ENCODE measurements at places on chromosomes 4 and X. TPM values are rescaled to one million over a fixed set of nuclear protein-coding genes. Genes with fewer than 3 reads are reported as not detected.

SCML1 gene
- 30.1 TPM for total RNA-seq

ARAP2 gene
- total RNA-seq: 46.3 TPM

GAGE12G gene
- not detected for total RNA-seq

FAT4 gene
- 0.03 TPM for total RNA-seq

DNA sequence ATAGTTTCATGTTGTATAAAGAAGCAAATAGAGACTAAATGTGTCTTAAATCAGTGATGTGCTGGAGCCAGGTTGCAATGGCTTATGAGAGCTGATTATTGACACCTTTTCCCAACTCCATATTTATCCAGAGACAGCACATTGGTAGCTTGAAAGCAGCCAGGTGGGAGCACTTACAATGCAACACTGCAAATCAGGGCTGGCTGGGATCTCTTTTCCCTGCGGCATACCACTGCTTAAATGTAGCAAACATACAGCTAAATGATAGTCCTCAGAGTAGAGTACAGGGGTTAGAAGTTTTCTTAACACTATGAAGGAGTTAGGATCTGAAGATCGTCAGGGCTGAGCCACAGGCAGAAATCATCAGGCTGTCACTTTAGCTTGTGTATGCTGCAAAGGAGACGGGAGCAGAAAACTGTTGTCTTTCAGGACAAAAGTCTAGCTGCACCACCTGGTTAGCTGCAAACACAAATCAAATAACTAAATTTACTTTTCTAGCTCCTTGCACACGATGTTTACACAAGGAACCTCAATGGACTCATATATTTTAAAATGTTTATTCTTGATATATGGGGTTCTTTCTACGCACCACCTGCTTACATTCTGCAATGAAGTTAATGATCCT is 527.3 kb downstream of the TLL1 start:
- H3K4me3 ChIP-seq: no peak overlapping the region
- no peaks in the 10 kb centered on the region for H3K27me3 ChIP-seq
- H3K36me3 ChIP-seq: no peaks in the 10 kb centered on the region

GRCh38 chrX:39859991-39860861 is 237.5 kb downstream of the BCOR start:
- no peaks in the 10 kb centered on the region for H3K36me3 ChIP-seq
- H3K27ac ChIP-seq: peak overlapping the region; percentile 71
- H3K4me1 ChIP-seq: peaks cover 26% of the 10 kb centered on the region
- peak; percentile 39 for DNase-seq

GRCh38 chr4:110344165-110344564 is 131.8 kb upstream of the ENPEP start:
- no peaks in the 10 kb centered on the region for H3K4me1 ChIP-seq
- peaks cover 6% of the 10 kb centered on the region for H3K36me3 ChIP-seq
- no peak for DNase-seq
- H3K27me3 ChIP-seq: peaks cover 16% of the 10 kb centered on the region

DNA sequence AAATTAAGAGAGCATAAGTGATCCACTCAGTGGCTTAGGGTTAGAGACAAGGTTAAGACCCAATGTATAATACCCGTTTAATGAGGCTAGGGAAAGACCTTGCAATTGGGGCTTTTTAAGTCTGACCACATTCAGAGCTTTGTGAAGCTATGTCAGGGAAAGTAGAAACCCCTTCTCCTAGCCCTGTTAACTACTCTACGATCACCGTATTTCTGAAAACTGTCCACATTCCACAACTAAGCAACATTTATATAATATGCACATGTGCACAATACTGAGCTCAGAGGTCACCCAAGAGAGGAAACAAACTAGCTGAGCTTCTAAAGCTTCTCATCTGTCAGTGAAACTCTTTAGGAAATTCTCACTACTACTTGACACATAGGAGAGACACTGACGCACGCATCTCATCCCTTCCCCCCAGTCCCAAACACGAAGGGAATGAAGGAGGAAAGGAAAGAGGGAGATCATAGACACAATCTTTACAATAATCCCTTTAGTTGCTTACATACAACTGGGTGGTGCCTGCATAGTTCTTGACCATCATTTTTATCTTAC is 56.2 kb downstream of the METTL14 start:
- no peaks in the 10 kb centered on the region for H3K4me1 ChIP-seq
- no peak for DNase-seq
- no peaks in the 10 kb centered on the region for H3K27me3 ChIP-seq
- H3K27ac ChIP-seq: no peak overlapping the region
- peaks cover 71% of the 10 kb centered on the region for H3K36me3 ChIP-seq
- H3K4me3 ChIP-seq: no peak overlapping the region

GRCh38 chr4:6470502-6471306 is 1.7 kb downstream of the PPP2R2C start:
- peaks cover 3% of the 10 kb centered on the region for H3K4me1 ChIP-seq
- peak overlapping the region; percentile 48 for H3K4me3 ChIP-seq
- peaks cover 47% of the 10 kb centered on the region for H3K27me3 ChIP-seq
- no peak overlapping the region for H3K27ac ChIP-seq

- peaks cover 4% of the 10 kb centered on the region for H3K27me3 ChIP-seq
- DNase-seq: no peak
- no peaks in the 10 kb centered on the region for H3K36me3 ChIP-seq
- no peak overlapping the region for H3K27ac ChIP-seq
- no peaks in the 10 kb centered on the region for H3K4me1 ChIP-seq
These were observed 86.3 kb downstream of the COL25A1 start for GRCh38 chr4:109216085-109216696.

DNA sequence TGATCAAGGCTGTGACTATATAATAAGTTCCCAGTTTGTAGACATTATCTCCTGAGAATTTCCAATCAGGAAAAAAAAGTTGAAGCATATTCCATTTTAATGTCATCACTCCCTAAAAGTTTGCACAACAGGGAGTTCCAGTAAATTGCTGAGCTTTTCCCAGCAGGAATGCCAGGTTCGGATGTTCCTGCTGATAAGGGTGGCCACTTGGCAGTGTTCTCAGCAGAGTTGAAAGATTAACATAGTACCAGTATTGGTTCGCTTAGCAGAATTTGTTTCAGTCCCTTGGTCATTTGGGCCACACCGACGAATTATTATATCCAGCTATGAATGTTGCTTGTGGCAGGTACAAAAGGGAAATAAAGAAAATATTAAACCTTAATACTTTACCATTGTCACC is 5.2 kb upstream of the CXCL2 start:
- H3K27me3 ChIP-seq: peaks cover 30% of the 10 kb centered on the region
- no peak for DNase-seq
- no peaks in the 10 kb centered on the region for H3K36me3 ChIP-seq
- H3K4me3 ChIP-seq: no peak overlapping the region
- H3K27ac ChIP-seq: no peak overlapping the region

DNA sequence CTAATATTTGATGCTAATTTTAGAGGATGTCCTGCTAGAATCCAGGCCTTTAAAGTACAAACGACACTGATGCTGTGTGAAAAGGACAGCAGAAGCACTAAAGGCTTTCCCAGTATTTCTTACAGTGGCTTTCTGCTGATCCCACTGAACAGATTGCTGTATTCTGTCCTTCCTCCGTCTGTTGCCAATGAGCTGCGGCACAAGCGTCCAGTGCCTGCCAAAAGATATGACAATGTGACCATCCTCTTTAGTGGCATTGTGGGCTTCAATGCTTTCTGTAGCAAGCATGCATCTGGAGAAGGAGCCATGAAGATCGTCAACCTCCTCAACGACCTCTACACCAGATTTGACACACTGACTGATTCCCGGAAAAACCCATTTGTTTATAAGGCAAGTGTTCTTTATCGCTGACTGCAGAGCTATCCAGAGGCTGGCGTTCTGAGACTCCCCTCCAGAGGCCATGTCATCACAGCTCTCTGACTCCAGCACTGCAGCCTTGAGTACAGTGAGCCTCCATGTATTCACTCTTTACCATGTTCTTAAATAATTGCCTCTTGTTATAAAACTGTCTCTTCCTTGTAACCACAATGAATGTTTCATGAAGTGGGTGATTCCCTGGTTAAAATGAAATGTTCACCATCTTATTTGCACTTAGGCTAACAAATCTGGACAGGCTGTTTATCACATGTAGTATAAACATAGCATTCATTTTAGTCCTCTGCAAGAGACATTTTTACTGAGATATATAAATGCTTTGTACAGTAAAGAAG is 43.6 kb downstream of the GUCY1B1 start:
- H3K4me3 ChIP-seq: no peak overlapping the region
- H3K4me1 ChIP-seq: no peaks in the 10 kb centered on the region

- H3K36me3 ChIP-seq: no peaks in the 10 kb centered on the region
- H3K4me1 ChIP-seq: no peaks in the 10 kb centered on the region
- DNase-seq: no peak
These were observed 65.2 kb upstream of the LNX1 start for GRCh38 chr4:53656421-53656981.

GRCh38 chrX:103877571-103877970 is 45.5 kb upstream of the RAB9B start:
- no peak overlapping the region for H3K27ac ChIP-seq
- H3K4me1 ChIP-seq: no peaks in the 10 kb centered on the region
- no peak overlapping the region for H3K4me3 ChIP-seq
- no peaks in the 10 kb centered on the region for H3K27me3 ChIP-seq

DNA sequence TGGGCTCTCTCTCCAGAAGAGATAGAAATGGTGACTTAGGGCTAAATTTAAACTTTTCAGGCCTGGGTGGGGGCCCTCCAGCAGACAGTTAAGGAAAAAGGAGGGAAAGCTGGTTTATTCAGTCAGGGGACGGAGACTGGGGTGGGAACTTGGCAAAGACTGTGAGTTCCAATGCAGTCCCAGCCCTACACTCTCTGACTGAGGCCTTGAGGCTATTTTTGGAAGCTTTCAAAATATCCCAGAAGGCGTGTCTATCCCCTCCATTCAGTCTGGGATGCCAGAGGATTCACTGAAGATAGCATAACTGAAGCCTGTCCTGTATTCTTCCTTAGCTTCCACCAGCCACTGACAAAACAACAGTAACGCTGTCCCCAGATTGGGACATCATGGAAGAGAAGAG is 32.1 kb upstream of the MSN start:
- DNase-seq: no peak
- H3K27ac ChIP-seq: no peak overlapping the region
- H3K36me3 ChIP-seq: no peaks in the 10 kb centered on the region
- peaks cover 4% of the 10 kb centered on the region for H3K4me1 ChIP-seq
- H3K4me3 ChIP-seq: no peak overlapping the region
- H3K27me3 ChIP-seq: no peaks in the 10 kb centered on the region

- H3K4me1 ChIP-seq: peaks cover 9% of the 10 kb centered on the region
- H3K4me3 ChIP-seq: peak overlapping the region; percentile 88
- H3K27me3 ChIP-seq: no peaks in the 10 kb centered on the region
- peak; percentile 37 for DNase-seq
These were observed 5.1 kb upstream of the PLCXD1 start for GRCh38 chrX:275967-276580.

- peak within 1 kb of the TSS; percentile 77 for H3K4me3 ChIP-seq
- peaks cover 58% of the 10 kb centered on the region for H3K4me1 ChIP-seq
- no peaks in the 10 kb centered on the region for H3K36me3 ChIP-seq
These were observed at the start of gene SOWAHD for GRCh38 chrX:119757979-119758730. Gene SOWAHD, plus strand, starts transcription at chrX:119758588. Its CDS starts 80 bp downstream, at chrX:119758668.

GRCh38 chr4:84573385-84574068 is 9.4 kb upstream of the CDS1 start:
- H3K4me1 ChIP-seq: no peaks in the 10 kb centered on the region
- H3K27me3 ChIP-seq: peaks cover 29% of the 10 kb centered on the region
- H3K4me3 ChIP-seq: no peak overlapping the region

- no peaks in the 10 kb centered on the region for H3K4me1 ChIP-seq
- H3K27me3 ChIP-seq: no peaks in the 10 kb centered on the region
- no peak for DNase-seq
- no peak overlapping the region for H3K27ac ChIP-seq
- H3K4me3 ChIP-seq: no peak overlapping the region
These were observed 1700.0 kb upstream of the ADGRL3 start for GRCh38 chr4:59500103-59500502.

DNA sequence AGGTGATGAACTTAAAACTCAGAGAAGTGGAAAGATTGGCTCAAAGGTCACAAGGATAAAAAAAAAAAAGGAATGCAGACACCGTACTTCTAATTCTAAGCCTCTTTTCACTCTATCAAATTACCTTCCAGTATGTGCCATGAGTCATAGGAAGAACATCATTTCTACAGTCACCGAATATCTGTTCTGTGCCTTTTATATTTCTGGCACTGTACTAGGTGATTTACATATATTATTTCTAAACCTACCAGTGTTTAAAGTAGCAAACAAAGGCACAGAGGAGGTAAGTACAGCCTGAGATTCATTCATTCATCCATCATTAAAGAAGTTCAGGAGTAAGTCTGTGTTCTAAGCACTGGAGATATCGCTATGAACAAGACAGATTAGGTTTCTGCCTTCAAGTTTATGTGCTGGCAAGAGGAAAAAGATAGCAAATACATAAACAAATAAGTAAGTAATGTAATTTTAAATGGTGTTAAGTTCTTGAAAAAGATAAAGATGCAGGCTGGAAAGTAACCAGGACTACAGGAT is 65.3 kb downstream of the PALLD start:
- DNase-seq: no peak
- H3K27ac ChIP-seq: no peak overlapping the region
- H3K4me3 ChIP-seq: no peak overlapping the region
- H3K36me3 ChIP-seq: no peaks in the 10 kb centered on the region
- H3K27me3 ChIP-seq: peaks cover 4% of the 10 kb centered on the region
- H3K4me1 ChIP-seq: no peaks in the 10 kb centered on the region

DNA sequence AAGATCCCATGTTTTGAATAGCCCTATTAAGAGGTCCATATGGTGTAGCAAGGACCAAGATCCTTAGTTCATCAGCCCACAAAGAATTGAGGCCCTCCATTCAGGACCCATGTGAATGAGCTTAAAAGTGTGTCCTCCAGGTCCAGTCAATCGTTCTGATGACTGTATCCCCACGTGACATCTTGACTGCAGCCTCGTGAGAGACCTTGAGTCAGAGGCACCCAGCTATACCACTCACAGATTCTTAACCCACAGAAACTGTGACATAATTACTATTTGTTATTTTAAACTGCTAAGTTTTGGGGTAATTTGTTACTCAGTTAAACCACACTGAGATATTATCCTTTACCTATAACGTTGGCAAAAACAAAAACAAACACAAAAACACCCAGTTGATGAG is 62.4 kb downstream of the ZNF182 start:
- no peak overlapping the region for H3K4me3 ChIP-seq
- no peaks in the 10 kb centered on the region for H3K36me3 ChIP-seq
- peaks cover 7% of the 10 kb centered on the region for H3K4me1 ChIP-seq
- no peak for DNase-seq
- H3K27me3 ChIP-seq: no peaks in the 10 kb centered on the region

DNA sequence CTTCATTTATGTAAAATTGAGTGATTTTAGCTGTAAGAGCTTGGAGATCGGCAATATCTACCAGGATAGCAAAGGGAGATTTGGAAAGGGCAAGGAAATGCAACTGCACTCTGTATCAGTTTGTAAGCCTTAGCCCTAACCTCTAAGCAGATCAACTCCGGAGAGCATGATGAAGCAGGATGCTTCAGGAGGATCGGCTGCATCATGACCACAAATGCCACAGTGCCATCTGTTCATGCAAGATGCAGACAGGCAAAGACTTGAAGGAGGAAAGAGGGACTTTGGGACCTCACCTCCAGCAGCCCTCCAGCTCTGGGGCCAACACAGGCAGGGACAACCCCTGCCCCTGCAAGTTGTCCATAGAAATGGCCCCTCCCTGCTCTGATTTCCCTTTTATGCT is 377.6 kb upstream of the GATB start:
- DNase-seq: peak; percentile 28
- H3K4me3 ChIP-seq: no peak overlapping the region
- H3K4me1 ChIP-seq: peaks cover 12% of the 10 kb centered on the region
- no peaks in the 10 kb centered on the region for H3K36me3 ChIP-seq

GRCh38 chr4:57195622-57196021 is 85.4 kb upstream of the IGFBP7 start:
- H3K4me3 ChIP-seq: no peak overlapping the region
- no peak for DNase-seq
- peaks cover 8% of the 10 kb centered on the region for H3K27me3 ChIP-seq
